Epithelial cell of proximal tubule (primary cell): ENCODE measurements at places on chromosomes 2 and 18. TPM values are rescaled to one million over a fixed set of nuclear protein-coding genes. Genes with fewer than 3 reads are reported as not detected.

DNA sequence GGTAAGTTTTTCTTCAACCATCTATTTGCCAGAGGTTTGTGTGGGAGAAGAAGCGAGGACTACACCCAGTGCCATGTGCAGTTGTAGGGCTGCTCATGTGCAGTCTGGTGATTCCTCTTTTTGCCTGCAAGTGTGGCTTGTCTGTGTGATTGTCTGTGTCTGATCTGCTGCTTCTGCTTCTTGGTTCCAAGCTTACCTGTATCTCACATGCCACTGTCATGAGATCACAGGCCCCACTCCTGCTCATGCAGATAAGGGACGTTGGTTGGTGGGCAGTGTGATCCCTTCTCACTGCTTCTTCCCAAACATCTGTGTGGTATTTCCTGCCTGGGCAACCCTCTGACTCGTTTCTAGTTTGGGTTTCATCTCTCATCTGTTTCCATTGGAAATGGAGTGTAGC lies 27.1 kb downstream of the RRM2 start:
- DNase-seq, result no peak

GRCh38 chr2:205627085-205627484 lies 55.2 kb upstream of the NRP2 start:
- no peak for DNase-seq

The CENPA gene
- total RNA-seq, result 24.4 and 33.7 TPM in 2 replicates

The UGT1A3 gene
- not detected in 2 replicates for total RNA-seq

DNA sequence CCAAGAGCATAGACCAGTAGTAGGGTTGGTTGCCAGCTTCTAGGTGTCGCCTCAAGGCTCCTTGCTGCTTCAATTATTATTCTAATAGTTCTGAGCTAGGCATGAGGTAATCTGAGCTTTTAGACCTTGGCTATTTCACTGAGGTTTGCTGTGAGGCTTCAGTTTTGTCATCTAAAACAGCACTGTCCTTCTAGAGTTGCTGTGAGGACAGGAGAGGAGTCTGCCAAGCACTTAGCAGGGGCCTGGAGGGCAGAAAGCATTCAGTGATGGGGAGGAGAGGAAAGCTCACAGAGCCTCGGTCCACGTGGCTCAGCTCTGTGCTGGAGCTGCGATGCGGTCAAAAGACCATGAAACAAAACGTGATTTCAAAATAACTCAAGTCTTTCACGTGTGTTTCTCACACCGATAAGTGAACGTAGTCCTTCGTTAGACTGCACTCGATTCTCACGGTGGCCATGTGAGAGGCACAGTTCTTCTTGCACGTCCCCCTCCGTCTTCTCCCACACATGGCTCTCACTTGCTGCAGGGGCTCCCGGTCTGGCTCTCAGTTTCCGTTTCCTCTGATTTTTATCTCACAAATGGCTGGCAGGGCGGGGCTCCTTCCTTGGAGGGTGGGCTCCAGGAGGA lies 113.7 kb downstream of the B3GNT2 start:
- DNase-seq, result no peak

- DNase-seq, result peak; percentile 35
Observed at GRCh38 chr2:147182260-147182659, 662.6 kb upstream of the ACVR2A start.

DNA sequence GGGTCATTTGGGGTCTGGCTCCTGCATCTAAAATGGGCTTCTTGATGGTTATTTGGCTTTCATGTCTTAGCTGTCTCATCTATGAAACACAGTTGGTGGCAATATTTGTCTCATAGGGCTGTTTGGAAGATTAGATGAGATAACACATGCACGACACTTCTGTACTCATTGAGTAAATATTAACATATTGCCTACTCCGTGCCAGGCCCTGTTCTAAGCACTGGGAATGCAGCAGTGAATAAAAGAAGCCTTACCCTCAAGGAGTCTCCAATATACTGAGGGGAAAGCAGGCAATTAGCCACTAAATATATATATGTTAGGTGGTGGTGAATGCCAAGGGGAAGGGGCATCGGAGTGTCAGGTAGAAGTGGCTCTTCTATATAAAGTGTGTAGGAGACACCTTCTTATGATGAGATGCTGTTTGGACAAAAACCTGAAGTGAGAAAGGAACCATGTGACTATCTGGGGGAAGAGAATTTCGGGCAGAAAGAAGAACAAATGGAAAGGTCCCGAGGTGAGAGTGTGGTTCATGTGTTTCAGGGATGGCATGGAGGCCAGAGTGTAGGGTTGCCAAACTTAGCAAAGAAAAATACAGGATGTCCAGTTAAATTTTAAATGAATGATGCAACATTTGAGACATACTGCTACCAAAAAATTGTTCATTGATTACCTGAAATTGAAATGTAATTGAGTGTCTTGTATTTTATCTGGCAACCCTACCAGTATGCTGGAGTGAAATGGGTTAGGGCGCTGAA lies 11.8 kb downstream of the SLC3A1 start:
- DNase-seq, result peak; percentile 44

The SERPINB4 gene
- not detected in 2 replicates for total RNA-seq

- no peak for DNase-seq
Observed at GRCh38 chr2:53490659-53491058, 276.9 kb upstream of the CHAC2 start.

GRCh38 chr2:126799301-126799700 lies 99.4 kb upstream of the TEX51 start:
- DNase-seq, result no peak

DNA sequence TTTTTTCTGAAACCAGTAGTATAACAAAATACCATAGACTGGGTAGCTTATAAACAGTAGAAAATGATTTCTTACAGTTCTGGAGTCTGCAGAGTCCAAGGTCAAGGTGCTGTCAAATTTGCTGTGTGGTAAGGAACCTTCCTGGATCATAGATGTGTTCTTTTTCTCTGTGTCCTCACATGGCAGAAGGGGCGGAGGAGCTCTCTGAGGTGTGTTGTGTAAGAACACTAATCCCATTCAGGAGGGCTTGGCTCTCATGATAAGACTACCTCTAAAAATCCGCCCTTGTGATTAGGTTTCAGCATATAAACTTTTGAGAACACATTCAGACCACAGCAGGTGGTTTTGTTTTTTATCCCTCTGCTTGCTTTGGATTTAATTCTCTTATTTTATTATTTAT lies 25.7 kb downstream of the ANKRD62 start:
- DNase-seq, result no peak

The KCNJ3 gene
- total RNA-seq, result 0.12 TPM in 1 of 2 replicates, not detected in the other

The DSG4 gene
- total RNA-seq, result not detected in 2 replicates
